ENCODE measurements at places on chromosomes 5 and 9.
A peak's percentile ranks its signal among the peaks of the same experiment; 100 is the strongest.

GRCh38 chr5:74240783-74241750 is 399.5 kb downstream of the ENC1 start:
- DNase-seq, result peak; percentile 35

DNA sequence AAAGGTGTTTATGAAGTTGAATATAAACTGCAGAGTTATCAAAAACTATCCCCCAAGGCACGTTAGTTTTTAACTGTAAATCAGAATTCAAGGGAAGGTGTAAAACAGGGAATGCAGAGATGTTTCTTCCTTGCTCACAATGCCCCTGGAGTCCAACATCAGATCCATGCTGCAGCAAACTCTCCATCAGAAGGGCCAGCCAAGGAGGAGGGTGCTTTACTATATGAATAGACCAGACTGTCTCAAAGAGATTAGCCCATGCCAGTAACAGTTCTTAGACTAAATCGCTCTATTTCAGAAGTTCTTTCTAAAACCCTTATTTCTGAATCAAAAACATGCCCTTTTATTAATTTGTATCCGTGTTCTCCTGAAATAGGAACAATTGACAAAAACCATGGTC is 362.8 kb upstream of the RPS23 start:
- DNase-seq, result no peak

DNA sequence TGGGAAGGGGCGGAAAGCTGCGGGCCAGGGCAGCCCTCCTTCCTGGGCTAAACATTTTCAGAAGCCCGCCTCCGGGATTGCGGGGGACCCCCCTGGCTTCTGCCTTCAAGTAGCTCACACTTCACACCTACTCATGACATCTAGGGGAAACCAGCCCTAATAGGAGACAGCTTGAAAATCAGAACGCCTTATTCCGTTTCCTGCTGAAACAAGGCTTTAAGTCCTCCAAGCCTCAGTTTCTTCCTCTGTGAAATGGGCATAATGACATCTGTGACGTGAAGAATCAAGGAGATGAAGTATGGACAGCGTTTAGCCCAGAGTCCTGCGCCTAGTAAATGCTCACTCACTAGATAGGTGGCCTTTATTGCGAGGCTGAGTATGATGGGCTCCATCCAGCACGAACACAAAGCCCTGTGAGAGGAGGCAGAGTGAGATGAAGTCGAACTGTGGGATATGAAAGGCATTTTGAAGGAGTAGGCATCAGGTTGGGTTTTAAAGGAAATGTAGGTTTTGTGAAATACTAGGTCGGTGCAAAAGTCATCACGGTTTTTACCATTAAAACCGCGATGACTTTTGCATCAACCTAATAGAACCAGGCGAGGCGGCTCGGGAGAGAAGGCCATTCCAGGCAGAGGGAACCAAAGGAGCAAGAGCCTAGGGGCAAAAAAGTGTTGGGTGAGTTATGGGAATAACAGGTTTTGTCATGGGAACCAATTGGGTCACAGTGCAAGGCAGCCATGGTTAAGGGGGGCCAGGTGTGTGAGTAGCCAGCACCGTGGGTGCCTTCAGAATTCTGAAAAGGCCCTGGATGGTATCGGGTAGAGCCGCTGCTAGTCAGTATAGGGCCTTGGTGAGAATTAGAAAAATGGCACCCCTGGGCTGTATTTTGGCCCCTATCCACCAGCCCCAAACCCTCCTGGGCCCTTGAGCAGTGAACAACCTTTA is 1.0 kb upstream of the TSC1 start:
- DNase-seq, result no peak

DNA sequence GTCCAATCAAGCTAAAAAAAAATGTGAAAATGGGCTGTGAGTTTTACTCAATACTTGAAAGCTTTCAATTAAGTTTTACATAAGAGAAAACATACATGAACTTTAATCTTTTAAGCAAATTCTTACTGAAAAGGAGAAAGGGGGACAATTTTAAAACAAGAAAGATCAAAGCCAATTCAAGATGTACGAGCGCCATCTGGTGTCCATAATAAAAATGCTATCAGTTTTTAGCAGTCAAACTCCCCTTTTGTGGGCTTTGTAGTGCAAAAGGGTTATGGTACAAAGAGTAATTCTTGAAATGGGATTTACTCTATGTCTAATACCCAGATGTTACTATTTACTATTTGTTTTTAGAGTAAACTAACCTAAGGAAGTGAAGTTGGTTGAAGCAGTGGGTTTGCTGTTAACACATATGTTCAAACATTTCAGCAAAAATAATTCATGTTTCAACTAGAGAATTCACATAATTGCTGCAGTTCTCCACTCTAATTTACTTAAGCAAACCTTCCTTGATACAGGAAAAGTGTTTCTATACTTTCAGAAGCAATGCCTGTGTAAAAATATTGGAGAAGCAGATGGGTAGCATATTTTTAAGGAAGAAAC is 228.2 kb upstream of the TYRP1 start:
- peak; percentile 22 for DNase-seq

- no peak for DNase-seq
Measured at GRCh38 chr5:162995568-162995967, 441.8 kb upstream of the CCNG1 start.

DNA sequence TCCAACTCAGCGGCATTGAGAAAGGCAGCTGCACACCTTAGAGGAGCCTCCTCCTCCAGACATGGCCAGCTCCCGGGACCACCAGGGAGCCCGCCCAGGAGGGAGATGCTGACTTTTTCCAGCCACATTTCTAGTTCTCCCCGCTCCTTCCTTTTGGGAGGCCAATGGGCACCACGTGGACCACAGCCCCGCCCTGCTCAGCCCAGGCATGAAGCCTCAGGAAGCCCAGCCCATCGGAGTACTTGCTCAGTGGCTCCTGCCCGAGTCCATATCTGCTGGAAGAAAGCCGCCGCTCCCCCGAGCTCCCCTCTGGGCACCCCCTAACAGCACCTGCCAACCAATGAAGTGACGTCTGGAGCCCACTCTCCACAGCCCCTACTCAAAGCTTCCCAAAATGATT is 52.4 kb downstream of the SMIM23 start:
- no peak for DNase-seq

- DNase-seq, result peak; percentile 14
Measured at GRCh38 chr9:2872250-2872930, 28.5 kb upstream of the PUM3 start.

- no peak for DNase-seq
Measured at GRCh38 chr9:15834541-15834940, 281.7 kb downstream of the CCDC171 start.

DNA sequence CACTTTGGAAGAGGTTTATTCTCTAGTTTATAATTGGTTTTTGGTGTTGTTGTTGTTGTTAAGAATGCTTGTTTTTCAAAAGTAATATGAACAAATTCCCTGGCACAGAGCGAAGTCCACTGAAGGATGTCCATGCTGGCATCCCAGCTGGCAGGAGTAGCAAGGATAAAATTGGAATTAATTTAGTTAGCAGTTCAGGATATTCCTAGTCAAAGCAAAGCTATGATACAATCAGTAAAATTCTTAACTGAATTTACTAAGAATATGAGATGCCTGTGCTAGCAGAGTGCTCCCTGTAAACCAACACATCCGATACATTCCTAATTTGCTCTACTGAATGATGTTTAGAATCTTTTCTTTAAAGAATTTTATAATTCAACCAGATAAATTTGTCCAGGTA is 161.4 kb downstream of the FANCC start:
- no peak for DNase-seq

- no peak for DNase-seq
Measured at GRCh38 chr5:97876272-97876671, 693.2 kb upstream of the RIOK2 start.

DNA sequence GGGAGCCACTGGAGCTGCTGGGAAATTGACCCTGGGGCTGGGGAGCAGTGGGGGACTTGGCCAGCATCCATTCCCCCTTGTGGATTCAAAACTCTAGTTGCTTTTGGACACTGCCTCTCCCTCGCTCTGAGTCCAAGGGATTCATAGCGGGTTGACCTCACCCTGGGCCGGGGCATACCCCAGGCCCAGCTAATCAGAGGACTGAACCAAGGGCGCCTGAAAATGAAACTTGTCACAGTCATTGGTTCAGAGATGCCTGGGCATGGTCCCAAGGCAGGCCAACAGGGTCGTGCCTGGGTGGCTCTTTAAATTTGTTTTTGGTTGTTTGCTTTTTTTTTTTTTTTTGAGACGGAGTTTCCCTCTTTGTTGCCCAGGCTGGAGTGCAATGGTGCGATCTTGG is 22.6 kb downstream of the STK10 start:
- DNase-seq, result no peak

DNA sequence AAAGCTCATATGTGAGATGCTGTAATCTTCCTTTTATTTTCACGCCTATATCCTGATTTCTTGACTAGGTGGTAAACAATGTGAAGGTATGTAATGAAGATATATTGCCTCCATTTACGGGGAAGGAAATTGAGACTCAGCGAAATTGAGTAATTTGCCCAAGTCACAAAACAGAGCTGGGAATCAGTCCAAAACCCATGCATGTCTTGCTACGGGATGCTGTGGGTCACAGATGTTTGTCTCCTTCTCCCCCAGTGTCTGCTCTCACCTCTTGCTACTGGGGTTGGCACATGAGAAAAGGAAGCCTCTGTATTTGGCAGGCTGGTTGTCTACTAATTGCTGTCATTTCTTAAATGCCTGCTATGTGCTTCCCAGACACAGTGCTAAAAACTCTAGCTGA is 53.7 kb upstream of the TEX48 start:
- no peak for DNase-seq

- DNase-seq, result no peak
Measured at GRCh38 chr9:133054966-133055365, 6.8 kb upstream of the CEL start.

- no peak for DNase-seq
Measured at GRCh38 chr5:159899067-159900049, 16.9 kb upstream of the ADRA1B start.

- no peak for DNase-seq
Measured at GRCh38 chr9:89023740-89024139, 32.5 kb downstream of the S1PR3 start.

- peak; percentile 80 for DNase-seq
Measured at GRCh38 chr9:132769906-132770769, 99.9 kb downstream of the GTF3C4 start.
